Stimulated activated CD4-positive, alpha-beta T cell treated with anti-CD3 and anti-CD28 coated beads, Interleukin-2, amount 100 ng/mL, for 48 hours (primary cell): ENCODE measurements at places on chromosomes 11 and 22.

- DNase-seq: no peak
Observed at GRCh38 chr11:62048100-62048499, 75.7 kb upstream of the INCENP start.

DNA sequence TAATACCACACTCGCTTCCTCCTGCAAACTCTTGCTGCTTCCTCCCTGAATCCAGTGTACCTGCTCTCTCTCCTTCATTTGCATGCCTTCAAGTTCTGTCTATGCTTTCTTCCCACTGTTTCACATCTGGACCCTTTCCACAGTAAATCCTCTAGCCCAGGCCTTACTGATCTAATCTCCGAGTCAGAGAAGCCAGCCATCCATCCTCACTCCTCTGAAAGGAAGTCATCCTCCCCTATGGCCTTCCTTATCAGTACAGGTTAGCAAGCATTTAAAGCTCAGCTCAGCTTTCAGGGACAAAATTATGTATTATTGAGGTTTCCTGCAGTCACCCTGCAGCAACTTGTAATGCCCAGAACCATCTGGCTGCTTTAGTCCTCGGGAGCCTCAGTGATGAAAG lies 116.1 kb downstream of the GALNT18 start:
- DNase-seq: no peak

DNA sequence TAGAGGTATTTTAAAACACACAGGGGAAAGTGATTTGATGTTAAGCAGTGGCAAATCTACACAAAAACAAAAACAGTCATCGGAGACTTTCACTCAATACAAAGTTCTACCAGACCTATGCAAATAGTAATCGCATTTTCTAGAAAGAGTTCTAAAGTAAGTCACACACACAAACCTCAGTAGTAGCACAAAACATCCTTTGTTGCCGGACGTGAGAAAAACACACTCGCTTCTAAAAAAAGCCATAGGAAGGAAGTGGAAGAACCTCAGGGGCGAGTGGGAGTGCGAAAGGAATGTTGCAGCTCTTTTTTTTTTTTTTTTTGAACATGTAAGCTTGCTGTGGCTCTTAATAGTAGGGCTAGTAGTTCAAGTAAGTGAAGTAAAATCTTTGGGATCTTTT lies 88.9 kb downstream of the MAML2 start:
- no peak for DNase-seq

GRCh38 chr22:42857845-42858481 lies 890 bp upstream of the ARFGAP3 start:
- DNase-seq: no peak

DNA sequence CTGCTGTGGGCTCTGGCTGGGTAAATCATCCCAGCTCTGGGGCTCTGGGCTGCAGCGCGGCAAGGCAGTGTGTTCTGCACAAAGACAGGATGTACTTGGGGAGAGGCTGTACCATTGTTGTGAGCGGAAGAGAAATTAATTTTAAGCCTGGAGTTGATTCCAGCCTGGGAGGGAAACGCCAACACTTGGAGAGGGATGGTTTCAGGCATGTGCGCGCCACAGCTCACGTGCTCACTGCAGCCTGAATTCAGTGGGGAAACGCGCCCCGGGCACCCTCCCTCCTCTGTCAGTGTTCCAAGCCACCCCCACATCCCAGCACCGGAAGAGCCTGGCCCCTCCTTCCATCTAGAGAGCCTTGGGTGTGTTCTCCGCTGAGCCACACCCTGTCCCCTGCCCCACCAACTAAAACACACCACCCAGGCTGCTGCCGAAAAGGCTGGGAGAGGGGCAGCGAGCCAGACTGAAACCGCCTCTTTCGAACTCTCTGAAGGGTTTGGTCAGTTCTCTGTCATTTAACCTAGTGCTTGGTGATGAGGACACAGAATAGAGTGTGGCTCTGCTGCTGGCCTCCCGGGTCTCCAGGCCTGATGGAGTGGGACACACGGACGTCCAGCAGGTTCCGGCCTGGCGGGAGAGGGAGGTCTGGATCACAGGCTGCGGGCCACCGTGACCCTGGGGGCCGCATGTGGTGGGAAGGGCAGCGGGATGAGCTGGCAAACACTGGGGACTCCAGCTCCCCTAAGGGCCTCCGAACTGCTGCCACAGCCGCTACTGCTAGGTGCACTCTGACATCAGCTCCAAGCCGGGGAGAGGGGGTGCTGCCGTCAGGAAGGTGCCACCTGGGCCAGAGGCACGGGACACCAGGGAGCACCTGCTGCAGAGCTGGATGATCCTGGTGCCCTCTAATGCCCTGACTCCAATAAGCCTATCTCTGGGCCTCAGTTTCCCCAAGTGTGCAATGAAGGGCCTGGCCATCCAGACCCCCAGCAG lies 230.8 kb downstream of the CTTN start:
- DNase-seq: no peak

DNA sequence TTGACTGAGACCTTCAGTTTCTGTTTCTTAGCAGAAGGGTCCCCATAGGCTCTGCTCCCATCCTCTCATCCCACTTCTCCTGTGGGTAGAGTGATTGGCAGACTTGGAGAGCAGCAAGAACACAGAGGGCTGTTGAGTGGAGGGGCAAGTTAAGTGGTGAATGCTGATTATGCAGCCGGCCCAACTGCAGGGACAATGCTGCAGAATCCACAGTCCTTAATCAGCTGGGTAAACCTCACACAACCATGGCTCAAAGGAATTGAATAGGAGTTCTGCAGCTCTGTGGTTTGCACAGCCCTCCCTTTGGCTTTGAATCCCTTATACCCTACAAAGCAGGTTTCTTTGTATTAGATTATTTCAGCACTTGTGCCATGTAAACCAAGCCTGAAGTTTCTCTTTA lies 161.1 kb downstream of the NAV2 start:
- no peak for DNase-seq

DNA sequence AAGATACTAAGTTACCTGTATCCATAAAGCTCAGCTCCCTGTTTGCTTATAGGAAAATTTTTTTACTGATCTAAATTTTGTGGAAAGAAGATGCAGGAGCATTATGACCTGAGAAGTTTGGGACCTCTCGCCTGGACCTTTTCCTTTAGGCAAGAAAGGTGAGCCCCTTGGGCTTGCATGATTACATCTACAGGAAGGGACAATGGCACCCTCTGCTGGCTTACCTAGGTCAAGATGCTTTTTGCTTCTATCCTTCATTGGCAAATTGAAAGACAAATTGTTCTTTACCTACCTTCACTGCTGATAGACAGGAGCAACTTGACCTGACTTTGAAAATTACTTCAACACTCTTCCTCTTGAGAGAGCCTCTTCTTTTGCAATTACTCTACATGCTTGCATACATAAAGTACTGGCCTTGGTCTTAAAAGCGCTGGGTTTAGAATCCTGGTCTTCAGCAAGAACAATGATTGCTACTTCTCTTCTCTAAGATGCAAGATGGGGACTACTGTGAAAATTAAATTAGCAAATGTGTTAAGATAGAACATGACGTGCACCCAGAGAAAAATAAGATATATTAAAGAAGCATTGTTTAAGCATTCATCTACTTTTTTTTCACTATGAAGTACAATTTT lies 147.2 kb downstream of the TRPC6 start:
- DNase-seq: no peak

DNA sequence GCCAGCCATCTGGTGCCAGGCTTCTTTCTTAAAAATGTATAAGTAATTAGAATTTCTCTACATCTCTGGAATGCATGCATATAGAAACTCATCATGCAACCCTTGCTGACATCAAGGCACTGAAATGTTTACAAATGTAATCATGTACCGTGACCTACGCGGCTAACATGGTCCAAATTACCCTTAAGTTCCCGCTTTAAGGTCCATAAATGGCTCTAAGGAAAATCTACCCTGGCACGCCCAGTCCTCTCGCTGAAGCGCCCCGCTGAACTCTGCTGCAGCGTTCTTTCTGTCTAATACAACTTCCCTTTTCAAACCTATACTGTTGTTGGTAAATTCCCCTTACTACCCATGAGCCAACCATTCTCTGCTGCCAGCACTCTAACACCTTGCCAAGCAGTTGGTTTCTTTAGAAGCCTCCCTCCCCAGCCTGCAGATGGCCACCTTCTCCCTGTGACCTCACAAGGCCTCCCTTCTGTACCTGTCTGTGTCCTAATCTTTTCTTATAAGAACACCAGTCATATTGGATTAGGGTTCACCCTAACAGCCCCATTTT lies 13.5 kb upstream of the HMOX1 start:
- DNase-seq: no peak

DNA sequence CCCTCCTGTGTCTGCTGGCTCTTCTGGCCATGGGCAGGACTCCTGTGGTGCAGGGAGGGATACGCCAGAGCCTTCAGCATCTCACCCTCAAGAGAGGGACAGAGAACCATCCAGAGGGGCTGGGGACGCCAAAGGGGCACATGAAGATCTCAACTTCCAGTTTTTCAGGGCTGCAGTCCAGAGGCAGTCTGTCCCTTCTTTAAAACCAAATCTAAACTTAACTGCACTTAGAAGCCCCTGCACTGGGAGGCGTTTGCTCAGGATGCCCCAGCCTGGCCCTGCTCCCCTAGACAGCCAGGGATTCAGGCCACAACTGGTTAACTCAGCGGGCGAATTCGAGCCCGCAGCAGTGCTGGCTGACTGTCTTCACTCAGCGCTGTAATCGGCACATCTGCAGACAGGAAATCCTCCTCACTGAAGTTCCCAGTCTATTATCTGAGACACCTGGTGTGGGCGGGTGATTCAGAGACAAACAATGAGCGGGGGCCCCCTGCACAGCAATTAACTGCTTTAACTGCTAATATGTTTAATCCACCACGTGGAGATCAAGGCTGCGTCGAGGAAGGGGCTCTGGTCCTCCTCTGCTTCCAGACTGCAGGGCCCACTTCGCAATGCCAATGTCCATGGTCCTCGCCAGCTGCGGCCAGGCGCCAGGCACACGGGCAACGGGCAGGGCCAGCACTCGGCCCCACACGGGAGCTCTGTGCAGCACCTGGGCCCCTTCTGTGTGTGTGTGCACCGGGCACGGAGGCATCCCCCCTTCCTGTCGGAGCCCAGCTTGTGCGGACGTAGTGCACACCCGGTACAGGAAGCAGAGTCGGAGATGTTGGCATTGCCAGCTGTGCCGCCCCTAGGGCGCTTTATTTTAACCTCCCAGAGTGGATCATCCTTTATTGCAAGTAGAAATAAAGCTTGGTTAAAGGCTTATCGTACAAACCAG lies 36.9 kb upstream of the GNB1L start:
- DNase-seq: peak; percentile 77

- no peak for DNase-seq
Observed at GRCh38 chr11:129637983-129638776, 177.5 kb upstream of the TMEM45B start.
